ENCODE measurements at places on chromosomes 5 and 9.

DNA sequence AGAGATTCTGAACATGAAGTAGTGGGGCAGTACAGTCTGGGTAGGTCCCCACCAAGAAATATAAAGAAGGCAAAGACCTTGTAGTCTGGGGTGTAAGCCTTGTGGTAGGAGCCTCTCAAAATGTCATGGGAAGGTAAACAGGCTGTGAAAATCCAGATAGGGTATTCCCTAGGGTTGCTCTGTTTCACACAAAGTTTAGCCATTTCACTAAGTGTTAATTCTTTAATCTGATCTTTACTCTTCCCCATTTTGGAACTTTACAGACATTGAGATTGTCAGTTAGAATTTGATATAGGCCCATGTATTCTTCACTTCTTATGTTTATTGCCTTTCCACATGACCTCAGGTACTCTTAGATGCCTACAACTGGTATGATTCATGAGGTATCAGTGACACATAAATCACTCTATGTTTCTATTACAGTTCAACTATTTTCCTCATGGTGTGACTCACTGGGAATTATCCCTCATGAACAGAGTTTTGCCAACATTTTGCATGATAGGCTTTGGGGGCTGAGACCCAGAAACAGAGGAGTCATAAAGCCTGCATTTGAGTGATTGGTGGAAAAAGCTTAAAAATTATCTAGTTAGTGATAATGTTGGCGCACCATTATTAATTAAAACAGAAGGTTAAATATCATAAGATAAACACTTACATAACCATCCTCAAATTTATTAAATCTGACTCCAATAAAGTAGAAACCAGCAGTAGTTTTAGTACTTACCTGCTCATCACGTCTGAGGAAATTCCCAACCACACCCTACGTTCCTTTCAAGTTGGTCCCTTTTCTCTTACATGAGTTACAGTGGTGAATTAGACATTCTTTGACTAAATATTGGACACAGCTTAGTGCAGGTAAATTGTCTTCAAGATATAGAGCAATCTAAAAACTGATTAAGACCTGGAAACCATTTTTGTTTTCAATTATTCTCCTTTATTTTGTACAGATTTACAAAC is 399.8 kb upstream of the MEF2C start:
- no peak for DNase-seq

DNA sequence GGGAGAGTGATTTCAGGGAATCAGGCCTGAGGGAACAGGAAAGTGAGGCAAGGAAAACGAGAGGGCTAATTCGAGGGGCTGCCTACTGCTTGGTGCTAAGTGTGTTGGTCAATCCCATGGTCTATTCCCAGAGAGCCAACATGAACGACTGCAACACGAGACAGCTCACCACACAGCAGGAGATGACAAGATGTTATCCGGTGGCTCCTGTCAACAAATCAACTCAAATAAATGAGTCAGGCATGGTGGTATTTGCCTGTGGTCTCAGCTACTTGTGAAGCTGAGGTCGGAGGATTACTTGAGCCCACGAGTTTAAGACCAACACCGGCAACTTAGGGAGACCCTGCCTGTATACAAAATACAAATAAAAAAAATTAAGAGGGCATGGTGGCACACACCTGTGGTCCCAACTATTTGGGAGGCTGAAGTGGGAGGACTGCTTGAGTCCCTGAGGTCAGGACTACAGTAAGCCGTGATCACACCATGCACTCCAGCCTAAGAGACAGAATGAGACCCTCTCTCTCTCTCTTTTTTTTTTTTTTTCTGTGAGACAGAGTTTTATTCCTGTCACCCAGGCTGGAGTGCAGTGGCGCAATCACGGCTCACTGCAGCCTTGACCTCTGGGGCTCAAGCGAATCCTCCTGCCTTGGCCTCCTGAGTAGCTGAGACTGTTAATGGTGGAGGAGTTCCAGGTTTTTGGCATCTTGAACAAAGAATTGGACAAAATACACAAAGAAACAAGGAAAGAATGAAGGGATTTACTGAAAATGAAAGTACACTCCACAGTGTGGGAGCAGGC is 9.0 kb upstream of the FAF2 start:
- DNase-seq: no peak

DNA sequence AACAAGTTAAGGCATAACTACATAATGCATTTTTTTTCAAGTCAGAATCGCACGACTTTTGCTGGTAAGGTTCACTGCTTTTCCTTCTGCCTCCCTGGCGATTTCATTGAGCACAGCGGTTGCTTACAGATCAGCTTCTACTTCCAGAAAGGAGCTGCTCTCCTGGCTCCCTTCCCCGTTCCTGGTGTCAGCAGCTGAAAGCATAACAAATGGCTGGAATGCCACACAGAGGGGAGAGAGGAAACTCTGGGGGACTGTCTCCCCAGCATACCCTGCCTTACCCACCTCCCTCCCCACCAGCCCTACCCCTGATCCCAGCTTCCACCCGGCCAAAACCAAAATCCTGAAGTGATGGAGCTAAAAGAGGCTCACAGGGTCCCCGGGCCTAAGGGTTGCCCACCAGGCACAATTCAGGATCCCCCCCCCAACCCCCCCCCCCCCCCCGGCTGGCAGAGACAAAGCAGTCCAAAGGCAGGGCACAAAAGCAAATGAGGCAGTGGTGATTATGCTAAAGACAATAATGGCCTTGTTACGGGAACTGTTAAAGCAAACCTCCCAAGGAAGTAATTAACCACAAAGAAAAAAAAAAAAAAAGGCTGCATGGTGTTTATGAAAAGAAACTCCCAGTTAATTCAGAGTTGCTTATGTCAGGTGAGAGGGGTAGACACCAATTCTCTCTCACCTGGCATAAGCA is 126.1 kb upstream of the WWC1 start:
- DNase-seq: no peak

DNA sequence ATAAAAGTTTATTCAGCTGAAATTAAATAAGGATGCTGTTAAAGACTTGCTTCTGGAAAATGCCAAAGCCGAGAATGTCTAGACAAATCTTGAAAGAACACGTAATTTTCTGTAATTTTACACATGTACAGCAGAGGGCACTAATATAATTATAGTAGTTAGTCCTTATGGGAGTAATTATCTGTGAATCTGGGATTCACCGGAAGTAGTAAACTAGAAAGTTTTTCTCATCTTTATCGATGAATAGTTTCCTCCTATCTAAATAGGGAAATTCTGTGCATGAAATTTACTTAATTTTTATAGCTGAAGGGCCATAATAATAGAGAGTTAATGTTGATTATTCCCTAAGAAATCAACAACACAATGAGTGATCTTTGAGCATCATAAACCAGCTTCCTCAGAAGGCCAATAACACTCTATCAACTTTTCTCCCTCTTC is 18.4 kb upstream of the CNTLN start:
- peak; percentile 32 for DNase-seq

DNA sequence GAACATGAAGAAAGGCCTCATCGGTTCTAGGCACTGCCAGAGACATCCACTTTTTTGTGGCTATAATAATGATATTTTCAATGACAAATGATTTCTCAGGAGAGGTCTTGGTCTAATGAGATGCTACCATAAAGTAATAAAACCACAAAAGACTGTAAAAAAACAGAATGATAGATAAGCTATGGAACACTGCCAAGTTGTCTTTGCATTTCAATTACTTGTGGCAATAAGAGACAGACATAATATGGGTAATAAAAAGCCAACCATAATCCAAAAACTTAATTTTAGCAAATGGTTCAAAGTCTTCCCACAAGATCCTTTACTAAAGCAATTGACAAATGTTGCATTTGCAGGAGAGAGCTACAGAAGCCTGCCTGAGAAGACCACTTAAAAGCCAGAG is 292.5 kb downstream of the ATPSCKMT start:
- DNase-seq: peak; percentile 89

All from DMS79 treated with DMSO at 0.1 percent for 48 hours (cell line).